ENCODE measurements at places on chromosomes 1 and 21.

DNA sequence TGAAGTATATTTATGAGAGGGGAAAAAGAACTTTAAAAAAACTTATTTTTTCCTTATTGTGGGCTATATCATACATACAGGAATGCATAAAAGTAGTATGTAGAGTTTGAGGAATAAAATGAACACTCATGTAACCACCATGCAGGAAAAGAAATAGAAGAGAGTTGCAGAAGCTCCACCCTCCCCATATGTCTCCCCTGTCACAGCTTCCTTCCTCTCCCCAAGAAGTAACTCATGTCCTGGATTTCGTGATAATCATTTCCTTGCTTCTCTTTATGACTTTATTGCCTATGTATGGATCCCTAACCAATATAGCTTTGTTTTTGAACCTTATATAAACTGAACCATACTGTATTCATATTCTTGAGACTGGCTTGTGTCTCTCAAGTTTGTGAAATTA, 126.4 kb downstream of the ZZZ3 start:
- DNase-seq = no peak

GRCh38 chr1:15952317-15953258, 23.3 kb downstream of the ZBTB17 start:
- DNase-seq = no peak

DNA sequence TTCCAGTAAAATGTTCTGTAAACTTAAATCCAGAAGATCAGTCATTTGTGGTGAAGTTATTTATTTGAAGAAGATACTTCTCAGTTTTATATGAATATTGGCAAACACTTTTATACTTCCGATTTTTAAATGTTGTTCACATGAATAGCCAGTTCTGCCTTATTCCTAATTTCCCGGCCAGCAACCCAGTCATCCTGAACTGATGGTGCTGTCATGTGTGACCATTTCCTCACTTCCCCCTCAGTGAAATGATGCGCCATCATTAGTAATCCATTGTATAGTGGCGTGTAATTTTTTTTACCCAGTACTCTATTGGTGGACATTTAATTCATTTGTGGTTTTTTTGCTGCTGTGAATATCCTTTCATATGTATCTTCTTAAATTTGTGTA, 16.4 kb downstream of the GPSM2 start:
- DNase-seq = no peak

- DNase-seq = no peak
Observed at GRCh38 chr21:30936207-30936606, 54.8 kb upstream of the KRTAP11-1 start.

- DNase-seq = no peak
Observed at GRCh38 chr1:19756480-19756879, 43.2 kb downstream of the TMCO4 start.
